ENCODE measurements at places on chromosomes 7 and 10. TPM values are rescaled to one million over a fixed set of nuclear protein-coding genes. Genes with fewer than 3 reads are reported as not detected.

DNA sequence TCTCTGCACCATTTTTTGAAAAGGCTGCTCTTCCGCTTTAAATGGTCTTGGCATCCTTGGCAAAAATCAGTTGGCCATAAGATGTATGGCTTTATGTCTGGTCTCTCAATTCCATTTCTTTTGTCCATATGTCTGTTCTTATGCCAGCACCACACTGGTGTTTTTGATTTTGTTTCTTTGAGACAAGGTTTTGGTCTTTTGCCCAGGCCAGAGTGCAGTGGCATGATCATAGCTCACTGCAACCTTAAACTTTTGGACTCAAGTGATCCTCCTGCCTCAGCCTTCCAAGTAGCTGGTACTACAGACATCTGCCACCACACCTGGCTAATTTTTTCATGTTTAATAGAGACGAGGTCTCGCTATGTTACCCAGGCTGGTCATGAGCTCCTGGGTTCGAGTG, 48.5 kb downstream of the ANLN start:
- DNase-seq, result no peak

DNA sequence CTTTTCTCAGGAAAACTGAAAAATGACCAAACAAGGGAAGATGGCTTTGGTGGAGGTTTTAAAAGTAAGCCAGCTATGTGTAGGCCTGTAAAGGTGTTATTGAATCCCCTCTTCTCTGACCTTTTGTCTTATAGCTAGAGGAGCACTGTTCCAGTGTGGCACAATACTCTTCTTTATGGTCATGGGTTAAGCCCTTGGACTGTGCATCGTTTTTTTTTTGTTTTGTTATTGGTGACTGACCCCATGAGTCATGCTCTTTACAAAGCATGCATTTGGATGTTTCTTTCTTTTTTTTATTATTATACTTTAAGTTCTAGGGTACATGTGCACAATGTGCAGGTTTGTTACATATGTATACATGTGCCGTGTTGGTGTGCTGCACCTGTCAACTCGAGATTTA, 19.6 kb upstream of the FAM25A start:
- DNase-seq, result no peak

The LRRD1 gene
- 0.12 TPM for total RNA-seq

DNA sequence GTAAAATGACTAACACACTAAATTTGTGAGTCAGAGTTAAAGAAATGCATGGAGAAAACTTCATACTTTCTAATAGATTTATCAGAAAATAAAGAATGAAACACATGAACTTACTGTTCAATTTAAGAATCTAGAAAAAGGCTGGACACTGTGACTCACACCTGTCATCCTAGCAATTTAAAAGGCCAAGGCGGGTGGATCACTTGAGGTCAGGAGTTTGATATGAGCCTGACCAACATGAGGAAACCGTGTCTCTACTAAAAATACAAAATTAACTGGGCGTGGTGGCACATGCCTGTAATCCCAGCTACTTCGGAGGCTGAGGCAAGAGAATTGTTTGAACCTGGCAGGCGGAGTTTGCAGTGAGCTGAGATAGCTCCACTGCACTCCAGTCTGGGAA, 1106.2 kb upstream of the LRRN3 start:
- DNase-seq, result no peak

GRCh38 chr10:69537449-69537848, 35.8 kb downstream of the NEUROG3 start:
- DNase-seq, result no peak

- no peak for DNase-seq
These were observed 27.1 kb downstream of the MET start for GRCh38 chr7:116698930-116699721.

Data from H4 (cell line).